ENCODE measurements at places on chromosomes 7 and 10.
A peak's percentile ranks its signal among the peaks of the same experiment; 100 is the strongest.

DNA sequence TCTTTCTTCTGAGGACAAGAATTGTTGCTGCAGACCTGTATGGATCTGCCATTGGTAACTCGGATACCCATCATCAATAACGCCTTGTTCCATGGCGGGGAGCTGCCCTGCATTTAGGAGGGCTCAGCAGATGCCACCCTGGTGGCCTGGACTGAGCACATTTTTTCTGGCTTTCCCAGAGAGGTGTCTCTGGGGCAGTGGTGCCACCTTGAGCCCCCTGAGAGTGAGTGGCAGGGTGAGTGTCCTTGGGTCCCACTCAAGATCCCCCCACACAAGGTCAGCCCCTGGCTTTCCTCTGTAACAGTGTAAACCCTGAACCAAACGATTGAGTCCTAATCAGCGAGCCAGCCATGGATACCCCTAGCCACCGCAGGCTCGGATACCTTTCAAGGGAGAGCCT is 258.6 kb downstream of the GLRX3 start:
- DNase-seq: no peak

GRCh38 chr7:44368455-44368854 is 43.1 kb upstream of the CAMK2B start:
- DNase-seq: no peak

- DNase-seq: no peak
These were observed 19.4 kb downstream of the COPG2 start for GRCh38 chr7:130649004-130649790.

- no peak for DNase-seq
These were observed 198.3 kb downstream of the RPS24 start for GRCh38 chr10:78231939-78232338.

DNA sequence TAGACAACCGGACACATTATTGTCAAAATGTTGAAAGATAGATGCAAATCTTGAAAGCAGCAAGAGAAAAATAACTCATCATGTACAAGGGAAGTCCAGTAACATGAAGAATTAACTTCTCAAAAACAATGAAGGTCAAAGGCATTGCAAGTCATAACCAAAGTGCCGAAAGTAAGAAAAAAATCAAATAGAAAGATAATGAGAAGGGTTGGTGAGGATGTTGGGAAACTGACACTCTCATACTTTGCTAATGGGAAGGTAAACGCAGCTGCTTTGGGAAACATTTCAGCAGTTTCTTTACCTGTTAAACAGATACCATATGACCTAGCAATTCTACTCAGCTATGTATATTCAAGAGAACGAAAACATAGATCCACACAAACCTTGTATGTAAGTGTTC is 303.0 kb downstream of the ARL4A start:
- no peak for DNase-seq

GRCh38 chr10:132145002-132145401 is 41.7 kb upstream of the DPYSL4 start:
- DNase-seq: no peak

DNA sequence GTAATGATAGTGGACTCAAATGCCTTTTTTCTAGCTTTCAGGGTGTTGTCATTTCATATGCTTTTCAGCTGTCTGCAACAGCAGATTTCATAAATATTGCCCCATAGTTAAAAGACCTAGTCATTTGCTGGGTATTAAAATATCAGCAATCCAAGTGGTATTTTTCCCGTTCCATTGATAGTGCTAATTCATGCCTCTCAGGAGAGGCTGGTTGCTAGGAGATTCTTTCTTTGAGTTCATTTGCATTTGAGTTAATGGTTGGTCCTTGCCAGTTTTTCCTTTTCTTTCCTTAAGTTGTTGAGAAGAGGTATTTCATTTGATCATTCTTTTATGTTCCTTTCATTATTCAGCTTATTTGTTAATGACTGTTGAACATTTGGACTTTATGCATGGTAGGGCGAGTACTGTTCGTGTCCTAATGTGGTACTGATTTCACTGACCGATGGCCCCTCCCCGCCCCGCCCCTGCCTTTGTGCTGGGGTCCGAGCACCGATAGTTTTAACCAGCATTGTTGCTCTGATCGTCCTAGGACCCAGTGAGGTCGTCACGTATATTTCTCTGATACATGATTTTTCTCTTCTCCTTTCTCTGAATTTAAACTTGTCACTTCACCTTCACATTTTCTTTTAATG is 128.6 kb downstream of the CCNY start:
- no peak for DNase-seq

DNA sequence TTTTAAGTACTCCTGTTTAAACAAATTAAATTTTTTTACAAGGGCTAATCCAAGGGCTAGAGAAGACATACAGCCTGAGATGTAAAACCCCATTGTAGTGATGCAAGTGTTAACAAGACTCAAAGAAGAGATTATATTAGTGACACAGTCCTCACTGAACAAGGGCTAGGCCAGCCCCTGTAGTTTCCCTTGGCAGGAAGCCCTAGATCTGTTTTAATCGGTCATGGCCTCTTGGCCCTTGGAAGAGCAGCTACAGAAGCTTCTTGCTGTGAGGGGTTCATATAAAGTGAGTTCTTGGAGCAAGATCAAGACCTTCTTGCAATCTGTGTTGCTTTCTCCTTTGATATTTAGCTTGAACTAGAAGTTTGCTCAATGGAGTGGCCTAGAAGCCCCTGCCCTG is 1339.4 kb downstream of the XPNPEP1 start:
- no peak for DNase-seq

GRCh38 chr10:11197266-11197712 is 179.6 kb downstream of the CELF2 start:
- no peak for DNase-seq

DNA sequence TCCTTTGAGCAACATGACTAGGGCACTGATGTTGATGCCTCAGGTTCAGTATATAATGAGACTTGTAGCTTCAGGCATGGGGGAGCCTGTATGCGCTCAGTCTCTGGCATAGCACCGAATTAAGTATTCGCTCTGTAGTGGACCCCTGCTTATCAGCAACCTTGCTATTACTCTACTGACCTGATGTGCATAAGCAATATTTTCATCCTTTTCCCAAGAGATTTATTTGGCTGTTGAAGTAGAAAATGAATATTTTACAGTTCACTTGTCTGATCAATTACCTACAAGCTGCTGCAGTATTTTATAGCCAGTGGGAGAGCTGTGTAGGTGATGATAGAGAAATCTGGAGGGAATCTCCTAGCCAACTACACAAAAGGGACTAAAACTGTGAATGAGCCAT is 781.6 kb upstream of the PHF14 start:
- no peak for DNase-seq

GRCh38 chr7:69919426-69920111 is 321.3 kb downstream of the AUTS2 start:
- DNase-seq: no peak

DNA sequence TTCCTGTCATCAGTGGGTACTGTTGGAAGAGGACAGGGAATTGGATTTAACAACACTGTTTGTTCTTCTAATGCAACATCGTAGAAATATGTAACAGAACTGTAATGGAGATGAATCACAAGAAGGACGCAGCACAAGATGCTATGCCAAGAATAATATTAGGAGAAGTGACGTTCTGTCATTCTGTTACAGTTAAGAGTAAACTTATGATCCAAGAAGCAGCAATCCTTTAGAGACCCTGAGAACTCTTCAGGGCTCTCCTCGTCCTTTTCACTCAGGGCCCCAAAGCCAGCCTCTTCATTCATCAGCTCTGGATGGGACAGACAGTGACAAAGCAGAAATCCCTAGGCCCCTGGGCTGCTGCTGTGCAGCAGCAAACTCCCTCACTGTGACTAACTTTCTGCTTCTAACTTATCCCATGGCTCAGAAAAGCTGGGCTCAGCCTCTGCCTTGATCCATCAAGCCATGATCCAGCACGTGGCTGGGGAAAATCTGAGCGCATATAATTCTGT is 8.7 kb upstream of the IL6 start:
- DNase-seq: no peak

- DNase-seq: no peak
These were observed 10.3 kb downstream of the GLCCI1 start for GRCh38 chr7:7978860-7979259.

- DNase-seq: no peak
These were observed 39.7 kb upstream of the GPR141 start for GRCh38 chr7:37643876-37644275.

- no peak for DNase-seq
These were observed 2.8 kb upstream of the BCL7B start for GRCh38 chr7:73560109-73560835.

DNA sequence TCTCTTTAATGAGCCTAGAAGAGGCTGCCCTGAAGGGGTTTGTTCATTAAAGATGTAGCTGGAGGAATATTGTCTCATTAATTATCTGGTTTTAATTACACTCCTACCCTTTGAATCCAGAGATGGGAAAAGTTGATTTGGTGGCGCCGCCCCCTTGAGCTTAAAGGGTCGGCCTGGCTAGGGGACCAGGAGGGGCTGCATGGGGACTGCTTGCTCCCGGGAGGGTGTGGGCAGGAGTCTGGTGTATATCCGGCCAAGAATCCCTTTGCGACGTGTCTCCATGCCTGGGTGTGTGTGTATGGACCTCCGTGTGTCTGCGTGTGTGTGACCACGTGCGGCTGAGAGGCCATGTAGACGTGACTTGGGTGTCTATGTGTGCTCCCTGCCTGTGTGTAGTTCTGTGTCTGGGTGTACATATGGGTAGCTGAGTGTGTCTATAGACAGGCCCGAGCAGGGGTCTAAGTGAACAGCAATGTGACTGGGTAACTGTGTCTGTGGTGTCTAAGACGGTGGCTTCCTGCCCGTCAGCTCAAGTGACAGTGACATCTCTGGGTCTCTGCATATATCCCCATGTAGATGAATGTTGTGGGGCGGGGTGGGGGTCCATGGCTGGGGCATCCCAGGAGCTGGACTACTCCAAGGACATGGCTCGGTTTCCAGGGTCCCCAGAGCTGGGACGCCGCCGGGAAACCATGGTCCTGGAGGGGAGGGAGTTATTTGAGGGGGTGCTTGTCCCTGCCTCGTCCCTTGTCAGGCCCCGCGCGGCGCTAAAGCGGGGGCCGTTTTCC is 10.7 kb downstream of the LBX1 start:
- no peak for DNase-seq

- DNase-seq: no peak
These were observed 4.1 kb downstream of the ZNF282 start for GRCh38 chr7:149199234-149199995.

DNA sequence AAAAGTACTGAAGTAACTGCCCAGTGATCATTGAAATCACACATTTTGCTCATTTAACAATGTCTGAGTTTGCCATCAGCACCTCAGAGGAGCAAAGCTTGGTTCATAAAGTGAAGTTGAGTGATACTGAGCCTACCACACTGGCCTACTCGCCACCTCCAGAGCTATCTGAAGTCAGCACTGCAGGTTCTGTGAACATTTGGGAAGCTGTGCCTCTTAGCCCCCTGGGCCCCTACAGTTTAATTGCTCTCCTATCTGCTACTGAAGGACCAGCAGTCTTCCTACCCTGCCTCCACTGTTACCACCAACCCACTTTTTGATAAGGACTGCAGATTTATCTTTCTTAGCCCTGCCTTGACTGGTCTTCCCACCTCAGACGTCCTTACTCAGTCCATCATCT is 2.0 kb upstream of the SEMA4G start:
- no peak for DNase-seq

- DNase-seq: no peak
These were observed 390.0 kb downstream of the TNS3 start for GRCh38 chr7:47191876-47192291.

DNA sequence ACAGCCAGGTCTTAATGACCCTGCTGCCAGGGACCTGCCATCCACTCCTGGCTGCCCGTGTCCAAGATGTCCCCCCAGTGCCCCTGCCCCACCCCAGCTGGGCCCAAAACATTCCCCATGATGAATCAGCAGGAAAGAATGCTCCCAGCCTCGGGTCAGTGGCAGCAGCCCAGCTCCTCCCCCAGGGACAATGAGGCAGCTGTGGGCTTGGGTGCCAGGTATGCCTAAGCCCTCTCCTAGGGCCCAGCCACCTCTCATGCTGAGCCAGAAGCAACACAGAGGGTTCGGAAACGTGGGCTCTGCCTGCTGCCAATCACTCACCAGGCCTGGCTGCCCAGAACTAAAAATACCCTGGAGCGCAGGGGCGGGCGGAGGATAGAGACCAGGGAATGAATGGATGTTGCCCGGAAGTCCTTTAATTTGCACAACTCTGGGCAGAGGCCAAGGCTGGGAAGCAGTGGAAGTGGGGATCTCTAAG is 1.5 kb upstream of the LOXL4 start:
- DNase-seq: peak; percentile 69

DNA sequence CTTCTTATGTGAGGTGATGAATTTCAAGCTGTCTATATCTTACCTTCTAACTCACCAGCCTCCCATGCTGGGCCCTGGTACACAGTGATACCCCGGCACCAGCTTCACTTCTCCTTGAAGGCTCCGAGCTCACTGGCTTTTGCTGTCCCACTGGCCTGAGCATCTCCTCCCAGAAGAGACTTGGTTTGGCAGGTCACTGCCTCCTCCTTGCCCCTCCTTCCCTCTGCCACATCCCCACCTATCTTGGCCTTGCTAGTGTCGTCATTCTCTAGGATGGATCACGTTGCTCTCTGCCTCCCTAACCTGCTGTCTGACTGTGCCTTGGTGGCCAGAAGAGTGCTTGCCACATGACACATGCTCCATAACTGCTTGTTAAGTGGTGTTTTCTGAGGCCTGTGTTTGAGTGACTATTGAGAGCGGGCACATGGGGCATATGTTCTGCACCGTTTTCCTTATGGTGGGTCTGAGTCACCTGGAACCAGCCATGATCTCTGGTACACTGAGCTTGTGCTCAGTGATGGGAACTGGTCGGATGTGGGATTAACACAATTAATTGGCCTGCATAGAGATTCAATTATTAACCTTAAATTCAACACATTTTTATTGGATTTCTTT is 86.5 kb downstream of the TMEM178B start:
- no peak for DNase-seq

DNA sequence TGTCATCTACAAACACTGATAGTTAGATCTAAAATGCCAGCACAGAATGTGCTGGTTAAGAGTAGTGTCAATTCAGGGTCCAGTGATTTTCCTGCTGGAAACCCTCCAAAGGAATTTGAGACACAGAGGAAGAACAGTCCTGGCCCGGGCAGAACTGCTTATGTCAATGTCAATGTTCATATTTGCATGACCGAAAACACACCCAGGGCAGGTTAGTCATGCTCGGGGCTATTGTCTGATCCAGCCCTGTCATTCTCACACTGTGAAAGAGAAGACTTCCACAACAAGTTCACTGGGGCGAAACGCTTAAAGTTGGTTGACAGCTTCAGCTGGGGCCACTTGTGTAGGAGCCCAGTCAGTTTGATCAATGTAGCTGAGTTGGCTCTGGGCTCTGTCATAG is 139.3 kb downstream of the C1GALT1 start:
- no peak for DNase-seq

GRCh38 chr7:45106-46090 is 147.0 kb upstream of the FAM20C start:
- DNase-seq: no peak

DNA sequence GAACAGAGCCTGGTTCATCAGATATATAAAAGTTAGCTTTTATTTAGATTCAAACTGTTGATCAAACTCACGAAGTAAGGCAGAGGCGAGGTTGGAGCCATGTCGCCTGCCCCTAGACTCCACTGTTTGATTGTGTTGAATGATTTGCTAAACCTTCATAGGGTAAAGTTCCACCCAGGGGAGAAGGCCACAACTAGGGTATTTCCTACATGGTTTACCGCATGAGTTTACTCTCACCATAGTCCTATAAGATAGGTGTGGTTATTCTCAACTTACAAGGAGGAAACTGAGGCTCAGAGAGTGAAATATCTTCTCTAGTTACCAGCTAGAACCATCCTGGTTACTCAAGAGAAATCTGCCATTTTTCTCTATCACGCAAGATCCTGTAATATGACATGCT is 31.8 kb downstream of the ARHGAP22 start:
- DNase-seq: no peak
